ENCODE measurements at places on chromosomes 6 and 20.

DNA sequence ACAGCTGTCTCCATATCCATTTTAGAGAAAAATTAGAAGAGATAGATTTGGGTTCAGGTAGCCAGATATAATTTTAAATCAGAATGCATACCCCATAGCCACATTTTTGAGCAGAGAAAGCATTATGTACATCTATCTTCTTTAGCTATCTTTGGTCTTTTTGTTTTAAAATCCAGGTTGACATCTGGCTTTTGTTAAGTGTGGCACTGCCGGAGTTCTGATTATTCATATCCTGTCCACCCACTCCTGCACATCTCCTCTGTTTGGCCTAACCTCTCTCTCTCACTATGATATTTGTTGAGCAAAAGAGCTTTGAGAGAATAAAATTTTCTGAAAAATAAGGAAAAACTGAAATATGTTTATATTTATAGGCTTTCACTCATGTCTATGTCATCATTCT, 189.7 kb downstream of the PACRG start:
- no peak for DNase-seq

DNA sequence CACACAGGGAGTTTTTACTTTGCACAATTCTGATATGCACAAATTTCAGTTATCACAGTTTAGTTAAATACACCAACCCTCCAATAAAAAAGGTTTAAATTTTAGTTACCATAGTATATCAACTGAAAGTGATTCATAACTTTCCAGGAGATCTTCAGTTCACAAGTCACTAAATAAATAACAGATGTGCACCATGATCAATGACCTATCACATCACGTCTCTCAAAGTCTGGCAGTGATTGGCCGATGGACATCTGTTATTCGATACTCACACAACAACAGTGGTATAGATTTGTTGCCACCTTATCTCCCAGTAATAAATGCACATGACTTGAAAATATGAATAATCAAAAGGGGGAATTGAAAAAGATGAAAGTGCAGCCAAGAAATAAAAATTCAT, 66.8 kb upstream of the PTCHD4 start:
- no peak for DNase-seq

DNA sequence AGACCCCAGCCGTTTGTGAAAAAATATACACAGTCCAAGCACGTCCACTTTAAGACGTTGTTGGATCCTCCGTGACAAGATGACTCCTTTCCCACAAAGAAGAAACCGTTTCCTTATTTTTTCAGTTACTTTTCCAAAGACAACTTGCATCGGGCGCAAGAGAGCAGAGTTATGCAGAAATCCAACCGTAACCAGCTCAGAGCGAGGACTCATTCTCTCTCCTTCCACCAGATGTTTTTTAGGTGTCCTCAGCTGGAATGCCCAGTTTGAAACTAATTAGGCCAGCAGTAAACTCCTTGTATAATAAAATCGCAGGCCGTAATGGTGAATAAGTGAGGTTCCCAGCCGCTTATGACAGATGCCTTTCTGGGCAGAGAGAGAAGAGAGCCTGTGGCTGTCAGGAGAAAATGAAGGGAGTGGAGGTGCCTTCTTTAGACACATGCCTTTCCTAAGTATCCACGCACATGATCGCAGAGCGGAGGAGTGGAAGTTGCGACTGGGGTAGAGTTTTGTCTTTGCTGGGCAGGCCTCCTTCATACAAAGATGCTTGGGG, 2.8 kb downstream of the EYA2 start:
- DNase-seq, result no peak

GRCh38 chr6:2205396-2205795, 40.0 kb downstream of the GMDS start:
- DNase-seq, result no peak

DNA sequence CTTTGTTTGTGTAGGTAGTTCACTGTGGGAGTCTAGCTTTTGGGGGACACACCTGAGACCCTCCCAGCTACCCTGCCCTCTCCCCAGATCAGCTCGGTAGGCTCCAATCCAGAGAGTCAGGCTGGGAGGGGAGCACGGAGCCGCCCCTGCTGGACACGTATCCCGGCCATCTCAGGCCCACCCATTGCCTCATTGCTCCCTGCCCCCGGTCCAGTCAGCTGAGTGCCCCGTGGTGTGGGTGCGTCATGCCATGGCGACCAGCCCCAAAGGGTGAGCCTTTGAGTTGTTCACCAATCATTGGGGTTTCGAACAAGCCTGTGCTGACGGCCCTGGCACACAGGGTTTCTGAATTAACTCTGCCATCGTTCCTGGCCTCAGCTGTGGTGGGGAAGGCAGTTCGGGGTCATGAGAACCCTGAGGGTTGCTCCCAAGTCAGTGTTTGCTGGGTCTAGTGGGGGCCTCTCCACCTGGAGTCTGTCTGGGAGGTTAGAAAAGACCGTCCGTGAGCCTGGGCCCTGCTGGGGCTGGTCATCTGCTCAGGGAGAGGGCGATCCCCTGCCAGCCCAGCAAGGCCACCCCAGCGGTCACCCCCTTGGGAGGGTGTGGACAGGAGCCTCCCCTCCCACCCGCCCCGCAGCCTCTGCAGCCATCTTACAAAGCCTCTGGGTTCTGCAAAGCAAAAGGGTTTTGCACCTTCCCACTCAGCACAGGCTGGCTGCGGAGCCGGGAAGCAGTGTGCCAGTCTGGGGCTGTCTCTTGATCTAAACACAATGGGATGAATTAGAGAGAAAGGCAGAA, 34.5 kb downstream of the NTSR1 start:
- DNase-seq, result no peak

GRCh38 chr6:2795162-2795561, 30.0 kb downstream of the WRNIP1 start:
- DNase-seq, result no peak

- DNase-seq, result no peak
These were observed 250.4 kb downstream of the C6orf118 start for GRCh38 chr6:165059032-165059431.

DNA sequence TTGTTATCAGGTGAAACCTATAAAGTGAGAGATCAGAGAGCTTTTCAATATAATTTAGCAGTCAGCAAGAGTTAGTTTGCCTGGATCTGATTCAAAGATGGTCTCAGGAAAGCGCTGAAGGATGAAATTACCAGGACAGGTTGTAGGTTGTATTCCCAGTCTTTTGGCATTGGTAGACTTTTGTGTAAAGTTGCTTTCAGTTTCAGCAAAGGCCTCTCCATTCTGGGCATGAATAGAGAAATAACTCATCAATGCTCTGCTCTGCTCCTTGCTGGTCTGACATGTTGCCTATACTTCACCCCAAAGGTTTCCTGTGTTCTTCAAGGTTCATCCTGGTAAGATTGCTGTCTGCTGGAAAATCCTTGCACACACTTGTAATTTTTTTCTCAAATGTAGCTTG, 714.8 kb downstream of the EPM2A start:
- no peak for DNase-seq

- peak; percentile 33 for DNase-seq
These were observed 244.1 kb downstream of the BMP7 start for GRCh38 chr20:57022306-57022705.

- no peak for DNase-seq
These were observed 120.5 kb downstream of the TRIM27 start for GRCh38 chr6:28803337-28803709.

GRCh38 chr20:46004889-46005473, 3.7 kb upstream of the MMP9 start:
- DNase-seq, result no peak

- DNase-seq, result no peak
These were observed 55.8 kb downstream of the LYRM2 start for GRCh38 chr6:89582669-89583325.

All from HuH-7.5 (cell line).